ENCODE measurements at places on chromosomes 4 and X. TPM values are rescaled to one million over a fixed set of nuclear protein-coding genes. Genes with fewer than 3 reads are reported as not detected.

PIN4 gene
- 8.2 TPM for total RNA-seq

SLITRK2 gene
- total RNA-seq, result not detected

CETN2 gene
- 61.5 TPM for total RNA-seq

ADGRA3 gene
- 103 TPM for total RNA-seq

DNA sequence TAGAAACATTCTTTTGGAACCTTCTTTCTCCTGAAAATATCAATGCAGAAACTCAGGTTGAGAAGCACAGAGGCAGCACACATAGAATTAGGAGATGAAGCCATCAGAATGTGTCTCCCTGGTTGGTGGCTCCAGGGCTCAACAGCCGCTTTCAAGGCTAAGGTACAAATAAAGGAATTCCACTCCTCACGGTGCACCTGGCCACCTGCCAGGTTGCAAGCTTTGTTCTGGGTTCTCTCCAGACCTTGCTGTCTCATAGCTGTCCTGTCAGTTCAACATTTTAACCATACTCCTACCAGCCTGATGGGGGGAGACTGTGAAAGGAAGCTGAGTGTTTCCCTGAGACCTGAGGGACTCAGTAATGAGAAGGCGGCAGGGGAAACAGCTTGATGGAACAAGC, 96.3 kb upstream of the HPF1 start:
- no peaks in the 10 kb centered on the region for H3K36me3 ChIP-seq
- DNase-seq, result no peak
- no peaks in the 10 kb centered on the region for H3K27me3 ChIP-seq

- no peaks in the 10 kb centered on the region for H3K27me3 ChIP-seq
- no peaks in the 10 kb centered on the region for H3K4me1 ChIP-seq
- peak within 1 kb of the TSS; percentile 83 for H3K27ac ChIP-seq
- peak; percentile 67 for DNase-seq
Measured at GRCh38 chr4:157220371-157220881, at the start of gene GRIA2. GRIA2 (plus strand) TSS chr4:157220728; CDS start chr4:157221043, 315 bp downstream.

- H3K27ac ChIP-seq, result peak overlapping the region; percentile 29
- no peaks in the 10 kb centered on the region for H3K36me3 ChIP-seq
- DNase-seq, result no peak
- H3K27me3 ChIP-seq, result no peaks in the 10 kb centered on the region
- no peaks in the 10 kb centered on the region for H3K4me1 ChIP-seq
Measured at GRCh38 chr4:11397819-11398610, 30.7 kb downstream of the HS3ST1 start.

- H3K27me3 ChIP-seq, result no peaks in the 10 kb centered on the region
- H3K4me3 ChIP-seq, result no peak overlapping the region
- H3K36me3 ChIP-seq, result no peaks in the 10 kb centered on the region
Measured at GRCh38 chr4:55169352-55169961, 44.1 kb upstream of the KDR start.
